Pancreas (tissue), 10 donors: ENCODE measurements at places on chromosomes 6 and 20.

DNA sequence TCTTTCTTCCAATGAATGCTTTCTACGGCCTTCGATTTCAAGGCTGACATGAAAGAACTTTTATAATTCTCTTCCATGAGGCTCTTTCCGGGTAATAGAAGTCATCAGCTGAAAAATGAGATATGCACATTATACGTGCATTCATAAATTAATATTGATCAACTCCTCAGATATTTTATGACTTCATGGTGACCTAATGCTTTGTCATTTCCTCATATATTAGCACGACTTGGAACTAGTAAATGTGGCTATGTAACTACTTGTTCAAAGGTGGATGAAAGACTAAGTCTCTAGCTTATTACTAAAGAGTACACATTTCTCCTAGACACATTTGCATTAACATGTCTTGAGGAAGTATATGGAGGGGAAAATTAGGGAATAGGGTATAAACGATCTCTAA lies 168.8 kb downstream of the HDGFL1 start:
- H3K4me1 ChIP-seq = no peaks in the 10 kb centered on the region
- H3K36me3 ChIP-seq = no peaks in the 10 kb centered on the region
- H3K4me3 ChIP-seq = no peak overlapping the region
- DNase-seq = no peak
- H3K27me3 ChIP-seq = no peaks in the 10 kb centered on the region

- no peak overlapping the region for H3K4me3 ChIP-seq
- DNase-seq = no peak
- H3K27ac ChIP-seq = no peak overlapping the region
- no peaks in the 10 kb centered on the region for H3K27me3 ChIP-seq
- no peaks in the 10 kb centered on the region for H3K36me3 ChIP-seq
These were observed 75.9 kb downstream of the RTN4IP1 start for GRCh38 chr6:106553440-106553839.

DNA sequence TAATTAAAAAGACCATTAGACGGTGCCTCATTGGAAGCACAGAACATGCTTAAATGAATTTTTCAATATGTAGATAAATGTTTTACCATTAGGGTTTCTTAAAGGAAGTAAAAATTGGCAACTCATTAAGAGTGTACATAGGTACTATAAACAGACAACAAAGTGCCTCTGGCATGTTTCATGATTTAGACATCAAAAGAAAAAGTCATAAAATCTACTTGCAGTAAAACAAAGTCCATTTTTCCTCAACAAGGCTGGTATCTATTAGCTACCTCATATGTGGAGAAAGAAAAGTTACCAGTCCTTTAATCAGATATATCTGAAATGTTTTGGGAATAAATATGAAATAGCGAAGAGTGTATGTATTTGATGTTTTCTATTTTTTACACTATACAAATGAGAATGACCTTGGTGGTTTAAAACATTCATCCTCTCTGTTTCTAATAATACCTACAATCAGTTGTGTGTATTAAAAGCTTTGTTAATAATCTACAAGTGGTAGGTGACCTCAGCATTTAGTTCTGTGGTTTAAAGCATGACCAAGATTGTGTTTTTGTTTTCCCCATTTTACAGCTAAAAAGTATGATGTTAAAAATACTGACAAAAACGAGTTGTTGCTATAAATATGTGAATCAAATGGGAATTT lies 87.5 kb downstream of the HDGFL1 start:
- H3K27me3 ChIP-seq = no peaks in the 10 kb centered on the region
- peak overlapping the region; percentile 30 for H3K27ac ChIP-seq
- DNase-seq = no peak
- H3K36me3 ChIP-seq = no peaks in the 10 kb centered on the region

- no peak overlapping the region for H3K4me3 ChIP-seq
- H3K27ac ChIP-seq = no peak overlapping the region
- no peaks in the 10 kb centered on the region for H3K36me3 ChIP-seq
- no peaks in the 10 kb centered on the region for H3K27me3 ChIP-seq
- peak; percentile 88 for DNase-seq
- peaks cover 5% of the 10 kb centered on the region for H3K4me1 ChIP-seq
These were observed 4.4 kb upstream of the RPS21 start for GRCh38 chr20:62382306-62383198.

- H3K27ac ChIP-seq = no peak overlapping the region
- H3K27me3 ChIP-seq = no peaks in the 10 kb centered on the region
- no peak overlapping the region for H3K4me3 ChIP-seq
- no peaks in the 10 kb centered on the region for H3K4me1 ChIP-seq
- H3K36me3 ChIP-seq = no peaks in the 10 kb centered on the region
These were observed 314.1 kb downstream of the CD83 start for GRCh38 chr6:14431385-14432330.

- H3K4me3 ChIP-seq = no peak overlapping the region
- H3K4me1 ChIP-seq = no peaks in the 10 kb centered on the region
- H3K27me3 ChIP-seq = no peaks in the 10 kb centered on the region
- H3K27ac ChIP-seq = no peak overlapping the region
- DNase-seq = no peak
These were observed 9.4 kb downstream of the WASF1 start for GRCh38 chr6:110170081-110170480.

GRCh38 chr6:154359161-154359574 lies 2.6 kb upstream of the IPCEF1 start:
- no peak overlapping the region for H3K4me3 ChIP-seq
- no peaks in the 10 kb centered on the region for H3K36me3 ChIP-seq
- no peaks in the 10 kb centered on the region for H3K27me3 ChIP-seq
- H3K27ac ChIP-seq = no peak overlapping the region
- DNase-seq = no peak
- no peaks in the 10 kb centered on the region for H3K4me1 ChIP-seq
